Lower lobe of right lung (tissue), 2 donors: ENCODE measurements at places on chromosomes 12 and 14. TPM values are rescaled to one million over a fixed set of nuclear protein-coding genes. Genes with fewer than 3 reads are reported as not detected.

- no peak overlapping the region for H3K27ac ChIP-seq
- H3K36me3 ChIP-seq, result no peaks in the 10 kb centered on the region
- peak; percentile 59 for DNase-seq
- no peaks in the 10 kb centered on the region for H3K27me3 ChIP-seq
- no peak overlapping the region for H3K4me3 ChIP-seq
Observed at GRCh38 chr12:5200278-5201087, 156.8 kb downstream of the KCNA5 start.

FAIM2 gene
- total RNA-seq, result 2.9 TPM

- H3K27ac ChIP-seq, result no peak overlapping the region
- no peak overlapping the region for H3K4me3 ChIP-seq
- no peaks in the 10 kb centered on the region for H3K4me1 ChIP-seq
Observed at GRCh38 chr12:4829793-4830162, 79.9 kb upstream of the KCNA1 start.

GRCh38 chr12:116736962-116737773 is 701 bp downstream of the SPRING1 start:
- no peaks in the 10 kb centered on the region for H3K27me3 ChIP-seq
- H3K4me3 ChIP-seq, result peak overlapping the region; percentile 81
- H3K4me1 ChIP-seq, result peaks cover 20% of the 10 kb centered on the region
- peak; percentile 55 for DNase-seq
- peak overlapping the region; percentile 79 for H3K27ac ChIP-seq

CEP128 gene
- 11.5 TPM for total RNA-seq

GRCh38 chr12:83161456-83161855 is 474.8 kb downstream of the TMTC2 start:
- H3K4me1 ChIP-seq, result no peaks in the 10 kb centered on the region
- no peak for DNase-seq

DNA sequence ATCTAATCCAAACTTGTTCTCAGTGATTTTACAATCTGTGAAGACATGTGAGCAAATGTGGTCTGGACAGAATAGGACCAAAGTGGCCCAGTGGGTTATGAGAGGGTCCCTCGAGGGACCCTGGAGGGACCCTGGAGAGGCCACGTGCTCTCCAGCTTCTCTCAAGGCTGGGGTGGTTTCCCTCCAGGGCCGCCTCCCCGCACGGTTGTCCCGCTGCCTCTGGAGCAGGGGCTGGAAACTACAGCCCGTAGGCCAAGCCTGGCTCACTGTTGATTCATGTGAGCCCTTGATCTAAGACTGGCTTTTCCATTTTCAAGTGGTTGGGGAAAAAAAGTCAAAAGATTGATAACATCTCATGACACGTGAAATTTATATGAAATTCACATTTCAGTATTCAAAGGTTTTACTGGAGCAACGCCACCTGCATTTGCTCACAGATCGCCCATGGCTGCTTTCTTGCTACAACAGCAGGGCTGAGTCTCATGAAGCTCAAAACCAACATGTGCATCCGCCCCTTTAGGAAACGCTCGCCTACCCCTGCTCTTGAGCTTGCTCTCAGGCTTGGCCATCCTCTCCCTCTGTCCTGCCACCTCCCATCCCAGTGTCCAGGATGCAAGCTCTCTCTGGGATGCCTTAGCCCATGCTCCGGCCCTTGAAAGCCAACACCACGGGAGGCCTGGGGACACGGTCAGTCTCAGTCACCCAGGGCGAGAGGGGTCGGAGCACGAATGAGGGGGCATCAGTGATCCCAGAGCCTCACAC is 12.1 kb upstream of the LRTM2 start:
- DNase-seq, result peak; percentile 34
- H3K27me3 ChIP-seq, result no peaks in the 10 kb centered on the region

VEZT gene
- 64.2 TPM for total RNA-seq

- peaks cover 11% of the 10 kb centered on the region for H3K4me1 ChIP-seq
- no peak overlapping the region for H3K4me3 ChIP-seq
- no peak overlapping the region for H3K27ac ChIP-seq
Observed at GRCh38 chr14:72478471-72478893, 415.4 kb downstream of the DPF3 start.

GRCh38 chr14:73719791-73720190 is 5.6 kb upstream of the PNMA1 start:
- H3K27me3 ChIP-seq, result no peaks in the 10 kb centered on the region
- no peak for DNase-seq
- peaks cover 93% of the 10 kb centered on the region for H3K36me3 ChIP-seq
- no peak overlapping the region for H3K27ac ChIP-seq
- H3K4me3 ChIP-seq, result no peak overlapping the region

NEDD8 gene
- 132 TPM for total RNA-seq

GRCh38 chr12:124816295-124816854 is 47.3 kb downstream of the SCARB1 start:
- no peak overlapping the region for H3K27ac ChIP-seq
- no peak overlapping the region for H3K4me3 ChIP-seq
- H3K36me3 ChIP-seq, result peaks cover 18% of the 10 kb centered on the region
- DNase-seq, result no peak
- no peaks in the 10 kb centered on the region for H3K27me3 ChIP-seq

- DNase-seq, result no peak
- H3K4me3 ChIP-seq, result no peak overlapping the region
- no peaks in the 10 kb centered on the region for H3K4me1 ChIP-seq
- H3K27me3 ChIP-seq, result no peaks in the 10 kb centered on the region
- no peaks in the 10 kb centered on the region for H3K36me3 ChIP-seq
Observed at GRCh38 chr14:82501554-82501953, 967.9 kb upstream of the SEL1L start.

GRCh38 chr14:55451398-55451797 is 11.0 kb upstream of the TBPL2 start:
- no peak for DNase-seq
- no peaks in the 10 kb centered on the region for H3K27me3 ChIP-seq
- H3K27ac ChIP-seq, result no peak overlapping the region

WNT1 gene
- not detected for total RNA-seq

GRCh38 chr12:101607894-101608293 is 13.1 kb downstream of the MYBPC1 start:
- no peak overlapping the region for H3K4me3 ChIP-seq
- no peak for DNase-seq
- no peaks in the 10 kb centered on the region for H3K4me1 ChIP-seq
- peak overlapping the region; percentile 33 for H3K27ac ChIP-seq
- H3K36me3 ChIP-seq, result no peaks in the 10 kb centered on the region

DNA sequence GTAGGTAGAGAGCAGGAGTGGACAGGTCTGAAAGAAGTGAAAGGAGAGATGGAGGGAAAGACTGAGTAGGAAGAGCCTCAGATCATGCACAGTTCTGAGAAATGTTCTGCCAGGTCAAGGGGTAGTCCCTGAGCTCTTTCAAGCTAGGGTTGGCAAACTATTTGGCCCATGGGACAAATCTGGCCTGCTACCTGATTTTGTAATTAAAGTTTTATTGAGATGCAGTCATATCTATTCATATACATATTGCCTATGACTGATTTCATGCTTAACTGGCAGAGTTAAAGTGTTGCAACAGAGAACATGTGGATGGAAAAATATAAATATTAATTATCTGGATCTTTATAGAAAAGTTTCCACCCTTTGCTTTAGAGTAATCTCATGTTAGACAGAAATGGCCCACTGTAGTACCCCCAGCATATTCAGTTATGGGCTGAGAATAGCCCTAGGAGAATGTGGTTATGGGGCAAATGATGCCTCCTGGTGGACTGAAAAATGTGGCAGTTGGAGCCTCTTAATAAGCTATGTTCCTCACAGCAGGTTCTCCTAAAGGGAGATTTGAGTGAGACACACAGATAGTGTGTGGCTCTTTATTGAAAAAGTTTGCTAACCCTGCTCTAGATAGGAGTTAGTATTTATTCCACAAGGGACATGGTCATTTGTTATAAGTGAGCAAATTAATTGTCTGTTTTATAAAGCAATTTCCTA is 476.9 kb downstream of the LRIG3 start:
- DNase-seq, result no peak
- H3K36me3 ChIP-seq, result no peaks in the 10 kb centered on the region
- H3K27me3 ChIP-seq, result no peaks in the 10 kb centered on the region
- H3K4me3 ChIP-seq, result no peak overlapping the region

- H3K4me3 ChIP-seq, result no peak overlapping the region
- peaks cover 86% of the 10 kb centered on the region for H3K27me3 ChIP-seq
- no peak overlapping the region for H3K27ac ChIP-seq
- DNase-seq, result peak; percentile 40
- H3K4me1 ChIP-seq, result no peaks in the 10 kb centered on the region
Observed at GRCh38 chr12:132282950-132283771, 46.2 kb downstream of the GALNT9 start.

DTX3 gene
- total RNA-seq, result 21.4 TPM

- no peaks in the 10 kb centered on the region for H3K27me3 ChIP-seq
- no peaks in the 10 kb centered on the region for H3K4me1 ChIP-seq
- no peak for DNase-seq
- no peak overlapping the region for H3K27ac ChIP-seq
- no peak overlapping the region for H3K4me3 ChIP-seq
Observed at GRCh38 chr14:96917442-96917963, 120.3 kb downstream of the VRK1 start.

GRCh38 chr12:90027889-90028634 is 319.4 kb upstream of the ATP2B1 start:
- H3K27me3 ChIP-seq, result no peaks in the 10 kb centered on the region
- no peaks in the 10 kb centered on the region for H3K4me1 ChIP-seq
- H3K36me3 ChIP-seq, result no peaks in the 10 kb centered on the region
- H3K27ac ChIP-seq, result no peak overlapping the region

LPCAT3 gene
- total RNA-seq, result 67.7 TPM
